ENCODE measurements at places on chromosomes 3 and 15.

GRCh38 chr3:21405671-21406667, 345.0 kb downstream of the ZNF385D start:
- no peak for DNase-seq

DNA sequence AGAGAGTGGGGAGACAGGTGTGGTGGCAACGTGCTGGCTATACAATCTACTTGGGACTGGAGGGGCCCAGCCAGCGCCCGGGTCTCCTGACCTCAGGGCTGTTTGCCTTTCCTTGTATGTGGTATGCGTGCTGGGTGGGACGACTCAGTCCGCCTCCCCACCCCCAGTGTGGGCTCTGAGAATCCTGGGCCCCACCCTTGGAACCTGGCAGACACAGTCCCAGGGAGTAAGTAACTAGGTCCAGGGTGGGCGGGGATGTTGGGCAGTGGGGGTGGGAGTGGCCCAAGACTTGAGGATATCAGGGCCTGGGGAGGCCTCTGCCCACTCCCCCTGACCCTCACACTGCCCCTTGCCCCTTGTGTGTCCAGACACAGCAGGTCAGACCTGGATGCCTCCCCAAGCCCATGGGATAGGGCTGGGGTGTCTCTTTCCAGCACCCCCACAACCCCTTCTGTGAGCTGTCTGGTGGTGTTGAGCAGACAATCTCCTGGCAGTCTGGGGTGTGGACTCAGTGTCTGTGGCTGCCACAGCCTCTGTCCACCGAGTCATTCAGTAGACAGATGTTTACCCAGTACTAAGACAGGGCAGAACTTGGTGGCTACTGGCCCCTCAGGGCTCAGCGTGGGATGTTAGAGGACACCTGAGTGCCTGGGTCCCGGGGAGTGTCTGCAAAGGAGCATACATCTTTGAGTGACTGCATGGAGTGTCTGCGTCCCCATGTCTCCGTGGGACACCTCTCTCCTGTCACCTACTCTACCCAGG, 1.3 kb downstream of the CHST13 start:
- no peak for DNase-seq

DNA sequence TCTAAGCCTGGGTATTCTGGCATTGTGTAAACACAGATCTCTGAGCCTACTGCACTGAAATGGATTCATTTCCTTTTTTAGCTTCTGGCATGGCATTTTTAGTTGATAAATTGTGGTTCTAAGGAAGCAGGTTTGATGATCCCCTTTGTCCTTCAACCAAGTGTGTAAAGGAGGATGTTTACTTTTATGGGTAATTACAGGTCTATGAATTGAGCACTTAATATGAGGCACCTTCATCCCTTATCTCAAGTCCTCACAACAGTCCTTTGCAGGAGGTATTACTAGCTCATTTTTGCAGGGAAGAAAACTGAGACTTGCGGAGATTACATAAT, 30.8 kb upstream of the ZBTB38 start:
- DNase-seq: no peak

DNA sequence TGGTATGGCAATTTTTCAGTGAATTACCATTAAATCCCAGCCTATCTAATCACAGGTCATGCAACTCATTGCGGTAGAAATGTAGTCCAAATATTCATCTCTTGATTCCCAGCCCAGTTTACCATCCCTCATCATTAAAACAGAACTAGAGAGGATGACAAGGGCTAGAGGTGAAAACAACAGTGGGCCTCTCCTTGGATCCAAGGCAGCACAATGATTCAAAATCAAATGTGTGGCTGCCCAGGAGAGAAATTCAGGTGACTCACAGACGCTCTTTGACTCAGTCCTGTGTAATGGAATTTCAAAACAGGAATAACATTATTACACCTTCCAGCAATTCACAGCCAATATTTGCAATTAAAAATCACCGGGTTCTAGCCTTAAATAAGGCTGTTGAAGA, 246.5 kb downstream of the TBL1XR1 start:
- no peak for DNase-seq

GRCh38 chr15:101127506-101128076, 124.3 kb downstream of the CHSY1 start:
- DNase-seq: no peak
